ENCODE measurements at places on chromosomes 16 and 17. TPM values are rescaled to one million over a fixed set of nuclear protein-coding genes. Genes with fewer than 3 reads are reported as not detected.

Gene BCO1
- 0.31 TPM for total RNA-seq

Gene ZPBP2
- total RNA-seq = not detected

Gene STH
- total RNA-seq = 3.9 TPM

Gene DNAI2
- not detected for total RNA-seq

Gene CIBAR2
- not detected for total RNA-seq

Gene GNGT2
- 0.31 TPM for total RNA-seq

Gene EVPLL
- total RNA-seq = not detected

Gene DCAKD
- total RNA-seq = 47.6 TPM

Gene TBC1D28
- not detected for total RNA-seq

Gene NKD1
- 2.2 TPM for total RNA-seq

Gene TPSG1
- total RNA-seq = not detected

Gene HSBP1
- 114 TPM for total RNA-seq

Gene PAFAH1B1
- 292 TPM for total RNA-seq

Gene NGFR
- 3.3 TPM for total RNA-seq

Gene SAMD14
- 21.5 TPM for total RNA-seq

Gene SLC13A5
- total RNA-seq = not detected

Gene DNAH17
- total RNA-seq = under 0.01 TPM

- no peak for DNase-seq
Measured at GRCh38 chr17:42281571-42282096, 5.4 kb upstream of the STAT5B start.

GRCh38 chr16:89729293-89729692 lies 8.0 kb downstream of the ZNF276 start:
- no peak for DNase-seq

DNA sequence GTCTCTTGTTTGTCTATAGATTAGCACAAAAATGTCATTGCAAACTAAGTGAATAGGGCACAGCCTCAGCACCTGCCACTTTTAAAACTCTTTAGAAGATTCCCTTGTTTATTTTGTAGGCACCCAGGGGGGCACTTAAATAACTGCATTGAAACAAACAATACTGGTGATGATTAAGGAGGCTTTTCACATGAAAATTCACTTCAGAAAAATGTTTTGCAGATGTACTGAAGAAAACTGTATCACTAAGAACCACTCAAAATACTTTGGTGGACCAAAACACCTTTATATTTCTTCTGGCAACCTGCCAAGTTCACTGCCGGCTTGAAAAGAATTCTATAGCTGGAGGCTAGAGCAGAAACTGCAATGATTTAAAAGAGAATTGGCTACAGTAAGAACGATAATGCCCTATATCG lies 281.5 kb downstream of the TOX3 start:
- no peak for DNase-seq

- DNase-seq = no peak
Measured at GRCh38 chr16:80573700-80574120, 32.9 kb downstream of the DYNLRB2 start.

GRCh38 chr16:84919708-84920107 lies 91.6 kb downstream of the ZDHHC7 start:
- DNase-seq = no peak

- no peak for DNase-seq
Measured at GRCh38 chr17:3335876-3336275, 37.7 kb upstream of the OR3A1 start.

GRCh38 chr16:74700438-74701225 lies at the start of gene MLKL:
Gene MLKL, minus strand, starts transcription at chr16:74700862. Its CDS starts 5,105 bp downstream, at chr16:74695757.
- no peak for DNase-seq

DNA sequence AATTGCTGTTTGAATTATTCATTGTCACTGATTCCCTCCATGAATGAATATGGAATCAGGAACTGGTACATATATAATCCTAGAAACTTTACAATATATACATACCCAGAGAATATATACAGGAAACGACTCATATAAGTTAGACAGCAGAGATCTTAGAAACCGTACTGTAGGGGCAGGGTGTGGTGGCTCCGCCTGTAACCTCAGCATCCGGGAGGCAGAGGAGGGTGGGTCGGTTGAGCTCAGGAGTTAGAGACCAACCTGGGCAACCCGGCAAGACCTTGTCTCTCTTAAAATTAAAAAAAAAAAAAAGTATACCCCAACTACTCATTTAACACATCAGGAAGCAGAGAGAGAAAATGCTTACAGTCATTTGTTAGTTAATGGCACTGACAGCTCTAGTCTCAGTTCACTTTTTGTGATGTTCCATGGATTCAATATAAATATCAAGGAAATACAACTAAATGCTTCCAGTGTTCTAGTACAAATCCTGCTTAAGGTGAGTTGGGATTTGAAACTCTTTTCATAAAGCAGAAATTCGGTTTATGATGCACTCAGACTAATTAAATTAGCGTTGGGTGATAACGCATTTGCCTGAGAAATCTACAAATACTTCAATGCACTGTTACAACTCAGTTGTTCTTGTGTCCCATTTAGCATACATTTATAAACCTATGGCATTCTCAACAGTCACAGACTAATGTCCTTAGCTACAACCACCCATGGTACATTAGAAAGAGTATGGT lies 5.6 kb downstream of the GLG1 start:
- DNase-seq = no peak

- DNase-seq = no peak
Measured at GRCh38 chr17:75511610-75512575, 3.4 kb downstream of the CASKIN2 start.

- DNase-seq = peak; percentile 86
Measured at GRCh38 chr17:2592971-2593820, at the start of gene PAFAH1B1. Gene PAFAH1B1, plus strand, starts transcription at chr17:2593654. Its CDS starts 44,635 bp downstream, at chr17:2638289.

DNA sequence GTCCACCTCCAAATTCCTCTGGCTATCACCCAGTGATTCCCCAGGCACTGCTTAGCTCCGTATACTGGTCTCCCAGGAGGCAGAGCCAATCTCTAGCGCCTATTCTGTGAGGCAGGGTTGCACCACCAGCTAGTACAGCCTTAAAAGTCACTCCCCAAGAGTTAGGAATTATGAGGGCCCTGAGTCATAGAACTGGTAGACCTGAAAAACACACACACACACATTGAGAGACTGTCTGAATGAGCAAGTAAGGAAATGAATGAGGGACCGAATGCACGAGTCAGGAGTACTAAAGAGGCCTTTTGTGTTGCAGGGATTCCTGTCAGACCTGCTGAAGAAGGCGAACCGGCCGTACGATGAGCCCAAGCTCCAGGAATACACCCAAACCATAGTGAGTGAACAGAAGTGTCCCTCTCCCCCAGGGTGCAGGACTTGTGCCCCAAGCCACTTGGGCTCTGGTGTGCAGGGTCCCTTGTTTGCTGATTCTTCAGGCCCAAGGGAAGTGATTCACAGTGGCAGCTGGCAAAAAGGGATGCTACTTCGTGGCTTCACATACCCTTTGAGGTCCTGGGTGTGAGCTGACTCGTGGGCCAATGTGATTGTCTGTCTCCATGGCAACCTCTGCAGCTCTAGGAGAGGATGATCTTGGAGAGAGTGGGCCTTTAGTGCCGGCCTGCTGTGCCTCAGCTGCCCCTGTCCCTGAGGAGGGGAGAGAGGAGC lies 24.7 kb downstream of the CALB2 start:
- DNase-seq = no peak

DNA sequence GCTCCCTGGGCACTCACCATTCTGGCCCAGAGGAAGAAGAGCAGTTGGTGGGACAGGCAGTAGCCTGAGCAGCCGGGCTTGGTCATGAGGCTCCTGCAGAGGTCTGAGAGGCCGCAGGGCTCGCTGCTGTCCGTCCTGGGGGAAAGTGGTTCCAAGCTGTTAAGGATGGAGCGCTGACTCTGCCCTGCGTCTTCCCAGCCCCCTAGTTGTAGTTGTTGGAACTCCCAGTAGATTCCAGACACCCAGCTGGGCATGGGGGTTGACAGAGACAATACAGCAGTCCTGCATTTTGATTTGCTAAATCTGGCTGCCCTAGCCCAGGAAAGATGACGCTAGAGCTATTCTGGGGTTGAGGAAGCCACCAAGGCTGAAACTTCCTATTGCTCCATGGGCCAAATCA lies 7.3 kb downstream of the C16orf89 start:
- DNase-seq = no peak

GRCh38 chr17:67632141-67632540 lies 85.6 kb upstream of the NOL11 start:
- DNase-seq = no peak

GRCh38 chr17:76542566-76542971 lies 2.7 kb downstream of the PRCD start:
- DNase-seq = no peak

GRCh38 chr17:6506679-6507231 lies 49.6 kb downstream of the PITPNM3 start:
- no peak for DNase-seq

GRCh38 chr17:79983456-79983855 lies 52.2 kb downstream of the TBC1D16 start:
- no peak for DNase-seq

DNA sequence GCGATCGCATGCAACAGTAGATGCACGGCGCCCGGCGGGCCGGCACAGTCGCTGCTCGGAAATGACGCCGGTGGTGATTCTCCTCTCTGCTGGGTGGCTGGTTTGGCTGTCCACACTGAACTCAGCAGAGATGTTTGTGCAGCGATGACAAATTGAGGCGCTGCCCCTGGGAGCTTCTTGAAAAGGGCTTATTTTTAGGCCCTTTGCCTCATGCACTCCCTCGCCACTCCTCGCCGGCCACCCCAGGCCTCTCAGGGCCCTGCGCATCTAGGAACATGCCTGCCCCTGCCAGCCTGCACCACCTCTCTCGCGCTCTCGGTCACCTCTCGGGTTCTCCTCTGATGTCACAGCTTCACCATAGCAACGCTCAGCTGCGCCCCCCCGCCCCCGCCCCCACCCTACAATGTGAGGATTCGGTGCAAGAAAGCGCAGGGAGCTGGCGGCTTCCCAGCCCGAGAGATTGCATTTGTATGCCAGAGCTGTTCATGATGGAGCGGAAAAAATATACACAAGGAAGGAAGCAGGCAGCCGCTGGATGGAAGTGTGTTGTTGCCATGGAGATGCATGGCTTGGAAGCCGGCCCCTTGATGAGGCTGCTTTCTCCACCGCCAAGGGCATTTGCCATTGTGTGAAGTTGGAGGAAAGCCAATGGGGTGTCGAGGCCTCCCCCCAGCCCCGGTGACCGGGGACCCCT lies 81.3 kb upstream of the PLCG2 start:
- peak; percentile 71 for DNase-seq

- no peak for DNase-seq
Measured at GRCh38 chr16:54163197-54163843, 123.3 kb downstream of the IRX3 start.

- peak; percentile 90 for DNase-seq
Measured at GRCh38 chr16:3106205-3106928, 6.0 kb upstream of the ZNF205 start.

DNA sequence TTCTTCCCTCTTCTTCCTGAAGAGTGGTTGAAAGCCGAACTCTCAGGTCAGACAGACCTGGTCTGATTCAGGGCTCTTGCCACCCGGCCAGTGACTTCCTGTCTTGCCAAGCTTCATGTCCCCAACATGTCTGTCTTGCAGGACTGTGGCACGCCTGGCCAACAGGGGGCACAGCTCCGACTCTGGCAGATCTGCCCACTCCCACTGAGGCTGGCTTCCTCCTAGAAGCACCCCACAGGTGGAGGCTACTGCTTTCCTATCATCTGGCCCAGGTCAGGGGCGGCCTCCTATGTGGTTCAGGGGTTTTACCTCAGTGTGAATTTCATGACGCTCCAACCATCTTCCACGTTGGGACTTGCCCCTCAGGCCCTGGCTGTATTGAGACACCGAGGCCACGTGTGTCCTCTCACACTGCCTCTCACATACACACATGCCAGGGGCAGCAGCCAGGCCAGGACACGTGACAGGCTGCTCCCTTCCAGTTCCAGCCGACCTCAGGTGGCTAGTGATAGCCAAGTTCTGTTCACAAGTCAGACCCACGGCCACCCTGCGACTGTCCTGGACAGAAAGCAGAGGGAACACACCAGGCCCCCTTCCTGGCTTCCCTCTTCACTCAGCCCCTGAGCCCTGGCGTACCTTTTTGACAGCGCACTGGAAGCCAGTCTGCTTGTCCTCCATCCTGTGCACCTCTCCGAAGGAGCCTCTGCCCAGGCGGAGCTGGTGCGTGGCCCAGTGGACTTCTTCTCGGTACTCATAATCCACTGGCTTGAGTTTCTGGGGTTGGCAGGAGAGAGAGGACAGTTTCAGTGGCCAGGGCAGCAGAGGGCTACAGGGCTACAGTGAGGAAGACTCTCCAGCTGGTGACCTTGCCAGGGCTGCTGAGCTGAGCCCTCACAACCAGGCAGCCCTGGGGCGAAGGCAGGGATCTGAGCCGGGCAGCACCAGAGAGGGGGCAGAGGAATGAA lies 22.6 kb upstream of the SPATA32 start:
- DNase-seq = no peak

- DNase-seq = no peak
Measured at GRCh38 chr16:24977678-24978075, 37.5 kb downstream of the ARHGAP17 start.

Measured in occipital lobe (tissue), 3 donors.